ENCODE measurements at places on chromosomes 5 and 9. TPM values are rescaled to one million over a fixed set of nuclear protein-coding genes. Genes with fewer than 3 reads are reported as not detected.

The PTGDS gene
- total RNA-seq, result 40.7 TPM

The KIF20A gene
- 31.1 TPM for total RNA-seq

The LHX6 gene
- under 0.01 TPM for total RNA-seq

The SCGB3A2 gene
- not detected for total RNA-seq

The SARDH gene
- total RNA-seq, result 13.7 TPM

The SKIC3 gene
- 197 TPM for total RNA-seq

The SLC6A18 gene
- not detected for total RNA-seq

The CDH6 gene
- total RNA-seq, result 21.6 TPM

The SEMA4D gene
- total RNA-seq, result 0.62 TPM

The KIF4B gene
- total RNA-seq, result under 0.01 TPM

The FLT4 gene
- 0.11 TPM for total RNA-seq

The CDH18 gene
- total RNA-seq, result 4.3 TPM

The TMEM174 gene
- not detected for total RNA-seq

The KLF4 gene
- total RNA-seq, result 3.3 TPM

The NKD2 gene
- total RNA-seq, result not detected

The SAPCD2 gene
- 7.1 TPM for total RNA-seq

All from uterine smooth muscle cell (primary cell).